Cardiac muscle cell (in vitro differentiated cells and primary cell): ENCODE measurements at places on chromosomes 5 and 9.

GRCh38 chr5:60323596-60323995 is 376.4 kb downstream of the DEPDC1B start:
- no peaks in the 10 kb centered on the region for H3K36me3 ChIP-seq
- no peak overlapping the region for H3K4me3 ChIP-seq
- no peak overlapping the region for H3K27ac ChIP-seq
- H3K4me1 ChIP-seq: no peaks in the 10 kb centered on the region
- H3K27me3 ChIP-seq: no peaks in the 10 kb centered on the region

GRCh38 chr5:127580731-127581130 is 63.3 kb downstream of the PRRC1 start:
- DNase-seq: no peak
- H3K27me3 ChIP-seq: no peaks in the 10 kb centered on the region
- H3K4me1 ChIP-seq: peaks cover 11% of the 10 kb centered on the region
- H3K36me3 ChIP-seq: no peaks in the 10 kb centered on the region
- no peak overlapping the region for H3K4me3 ChIP-seq

DNA sequence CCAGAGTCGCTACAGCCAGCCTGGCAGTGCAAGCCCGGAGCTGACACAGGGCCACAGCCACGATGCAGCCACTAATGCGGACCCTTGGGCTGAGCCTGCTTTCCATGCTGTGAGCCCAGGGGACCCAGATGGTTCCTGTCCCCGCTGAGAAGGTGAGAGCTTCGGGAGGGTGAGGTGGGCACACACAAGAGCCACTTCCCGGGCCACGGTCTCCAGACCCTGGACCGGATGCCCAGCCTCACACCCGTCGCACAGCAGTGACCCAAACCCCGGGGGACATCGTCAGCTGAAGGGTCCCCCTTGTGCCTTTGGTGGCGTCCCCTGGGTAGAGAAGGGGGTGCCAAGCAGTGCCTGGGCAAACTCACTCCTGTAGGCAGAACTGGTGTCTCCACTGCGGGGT is 13.4 kb downstream of the PAEP start:
- no peaks in the 10 kb centered on the region for H3K36me3 ChIP-seq
- DNase-seq: no peak
- H3K27me3 ChIP-seq: no peaks in the 10 kb centered on the region

DNA sequence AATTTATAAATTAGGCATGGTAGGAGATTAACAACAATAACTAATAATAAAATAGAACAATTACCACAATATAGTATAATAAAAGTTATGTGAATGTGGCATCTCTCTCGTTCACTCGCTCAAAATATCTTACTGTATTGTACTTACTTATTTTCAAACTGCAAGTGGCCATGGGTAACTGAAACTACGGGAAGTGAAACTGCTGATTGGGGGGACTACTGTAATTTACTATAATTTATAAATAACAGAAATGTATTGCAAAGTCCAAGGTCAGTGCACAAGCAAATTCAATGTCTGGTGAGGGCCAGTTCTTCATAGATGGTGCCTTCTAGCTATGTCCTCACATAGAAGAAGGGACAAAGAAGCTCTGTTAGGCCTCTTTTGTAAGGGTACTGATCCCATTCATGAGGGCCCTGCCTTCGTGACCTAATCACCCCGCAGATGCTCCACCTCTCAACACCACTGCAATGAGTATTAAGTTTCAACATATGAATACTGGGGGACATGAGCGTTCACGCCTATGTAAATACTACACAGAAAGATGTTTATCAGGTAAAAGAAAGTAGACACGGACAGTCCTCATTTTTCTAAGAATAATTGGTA is 39.0 kb downstream of the KCNIP1 start:
- H3K4me3 ChIP-seq: no peak overlapping the region
- H3K36me3 ChIP-seq: no peaks in the 10 kb centered on the region
- DNase-seq: no peak
- no peaks in the 10 kb centered on the region for H3K4me1 ChIP-seq
- H3K27ac ChIP-seq: no peak overlapping the region

- H3K4me3 ChIP-seq: no peak overlapping the region
- no peak overlapping the region for H3K27ac ChIP-seq
- H3K36me3 ChIP-seq: no peaks in the 10 kb centered on the region
- peaks cover 16% of the 10 kb centered on the region for H3K4me1 ChIP-seq
Measured at GRCh38 chr5:38574009-38574408, 17.6 kb upstream of the LIFR start.

DNA sequence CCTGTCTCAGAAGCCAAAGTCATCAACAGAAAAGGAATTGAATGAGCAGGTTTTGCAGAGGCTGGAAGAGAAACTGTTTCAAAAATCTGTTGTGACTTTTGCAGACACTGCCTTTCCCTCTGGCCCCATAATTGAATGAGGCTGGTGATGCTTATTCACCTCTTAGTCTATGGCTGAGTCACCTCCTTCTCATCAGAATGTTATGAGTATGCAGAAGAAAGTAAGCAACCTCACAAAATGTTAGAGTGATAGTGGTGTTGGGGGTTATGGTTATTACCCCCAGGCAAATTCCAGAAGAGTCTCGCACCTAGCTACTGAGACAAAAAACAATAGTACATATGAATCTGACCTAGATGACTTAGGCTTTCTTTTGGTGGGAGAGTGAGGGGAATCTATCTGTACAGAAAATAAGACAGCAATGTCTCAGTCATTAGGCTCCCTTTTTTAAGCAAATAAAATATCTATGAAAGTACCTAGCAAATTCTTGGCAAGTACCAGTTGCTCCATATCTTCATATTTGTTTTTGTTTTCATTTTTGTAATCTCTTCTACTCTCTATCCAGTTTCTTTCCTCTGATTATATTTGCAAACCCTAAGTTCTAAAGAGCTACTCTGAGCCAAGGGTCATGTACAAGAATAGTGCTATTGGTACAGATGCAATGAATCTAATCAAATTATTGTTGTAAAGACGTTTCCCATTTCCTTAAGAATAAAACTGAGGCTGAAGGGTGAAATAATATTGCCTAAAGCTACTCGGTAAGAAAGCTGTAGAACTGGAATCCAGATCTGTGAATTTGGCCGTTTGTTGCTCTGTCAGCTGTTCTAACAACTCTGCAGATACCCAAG is 498.1 kb upstream of the TNC start:
- peaks cover 11% of the 10 kb centered on the region for H3K4me1 ChIP-seq
- no peak overlapping the region for H3K27ac ChIP-seq

DNA sequence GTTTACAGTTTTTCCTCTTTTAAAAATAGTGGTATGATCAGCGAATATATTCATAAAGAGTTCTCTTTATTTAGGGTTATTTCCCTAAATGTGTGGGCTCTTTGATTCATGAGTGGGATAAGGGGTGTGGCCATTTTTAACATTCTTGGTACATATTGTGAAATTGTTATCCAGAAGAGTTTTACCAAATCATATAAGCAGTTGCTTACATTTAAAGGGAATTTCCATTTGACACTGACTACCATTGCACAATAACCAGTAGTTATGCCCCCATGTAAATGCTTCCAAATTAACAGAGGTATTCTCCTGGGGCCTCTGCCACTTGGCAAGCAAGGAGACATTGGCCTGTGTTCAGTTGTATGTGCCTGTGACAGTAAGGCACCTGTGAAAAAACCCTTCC is 27.2 kb downstream of the SLC25A48 start:
- no peak overlapping the region for H3K4me3 ChIP-seq
- no peaks in the 10 kb centered on the region for H3K36me3 ChIP-seq
- peak; percentile 13 for DNase-seq

GRCh38 chr9:128635266-128636023 is 21.2 kb downstream of the DYNC2I2 start:
- no peak overlapping the region for H3K4me3 ChIP-seq
- peak; percentile 97 for DNase-seq
- H3K27ac ChIP-seq: peak overlapping the region; percentile 99

GRCh38 chr5:93677359-93677891 is 64.0 kb downstream of the POU5F2 start:
- peak; percentile 89 for DNase-seq
- H3K4me3 ChIP-seq: no peak overlapping the region
- H3K4me1 ChIP-seq: peaks cover 53% of the 10 kb centered on the region
- no peaks in the 10 kb centered on the region for H3K36me3 ChIP-seq
- H3K27me3 ChIP-seq: no peaks in the 10 kb centered on the region

DNA sequence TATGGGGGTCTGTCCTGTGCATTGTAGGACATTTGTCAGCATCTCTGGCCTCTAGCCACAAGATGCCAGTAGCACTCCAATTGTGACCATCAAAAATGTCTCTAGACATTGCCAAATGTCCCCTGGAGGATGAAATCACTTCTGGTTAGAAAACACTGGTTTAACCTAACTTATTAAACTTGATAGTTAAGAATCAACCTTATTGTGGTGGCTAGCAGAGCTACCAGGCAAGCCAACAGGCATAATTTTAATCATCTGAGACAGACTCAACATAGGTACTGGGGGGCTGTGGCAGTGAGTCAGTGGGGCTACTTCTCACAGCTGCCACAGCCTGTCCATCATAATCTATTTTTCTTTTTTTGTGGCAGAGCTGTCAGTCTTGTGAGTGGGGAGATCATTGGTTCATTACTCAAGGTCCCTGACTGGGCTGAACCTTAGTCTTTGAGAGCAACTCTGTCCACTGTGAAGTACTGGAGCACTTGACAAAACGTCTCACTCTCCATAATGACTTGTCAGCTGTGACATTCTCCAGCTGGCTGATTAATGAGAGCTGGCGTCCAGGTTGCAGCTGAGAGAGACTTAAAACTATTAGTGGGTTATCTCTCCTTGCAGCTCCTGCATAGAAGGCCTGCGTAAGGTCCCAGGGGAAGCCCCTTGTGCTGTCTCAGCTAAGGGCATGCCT is 107.9 kb downstream of the DCP2 start:
- no peak overlapping the region for H3K4me3 ChIP-seq
- H3K27ac ChIP-seq: peak overlapping the region; percentile 72
- peaks cover 9% of the 10 kb centered on the region for H3K36me3 ChIP-seq
- DNase-seq: no peak
- peaks cover 61% of the 10 kb centered on the region for H3K4me1 ChIP-seq

GRCh38 chr9:129135476-129135875 is 24.3 kb downstream of the PTPA start:
- H3K27ac ChIP-seq: no peak overlapping the region
- no peak for DNase-seq
- H3K36me3 ChIP-seq: peaks cover 1% of the 10 kb centered on the region
- peaks cover 17% of the 10 kb centered on the region for H3K4me1 ChIP-seq

GRCh38 chr9:127237801-127238200 is 26.8 kb upstream of the GARNL3 start:
- no peak for DNase-seq
- no peak overlapping the region for H3K4me3 ChIP-seq
- peaks cover 12% of the 10 kb centered on the region for H3K4me1 ChIP-seq

- peak; percentile 58 for DNase-seq
- no peak overlapping the region for H3K27ac ChIP-seq
- peaks cover 4% of the 10 kb centered on the region for H3K36me3 ChIP-seq
- H3K4me1 ChIP-seq: no peaks in the 10 kb centered on the region
- no peaks in the 10 kb centered on the region for H3K27me3 ChIP-seq
Measured at GRCh38 chr5:14720236-14720923, 55.9 kb downstream of the OTULIN start.

DNA sequence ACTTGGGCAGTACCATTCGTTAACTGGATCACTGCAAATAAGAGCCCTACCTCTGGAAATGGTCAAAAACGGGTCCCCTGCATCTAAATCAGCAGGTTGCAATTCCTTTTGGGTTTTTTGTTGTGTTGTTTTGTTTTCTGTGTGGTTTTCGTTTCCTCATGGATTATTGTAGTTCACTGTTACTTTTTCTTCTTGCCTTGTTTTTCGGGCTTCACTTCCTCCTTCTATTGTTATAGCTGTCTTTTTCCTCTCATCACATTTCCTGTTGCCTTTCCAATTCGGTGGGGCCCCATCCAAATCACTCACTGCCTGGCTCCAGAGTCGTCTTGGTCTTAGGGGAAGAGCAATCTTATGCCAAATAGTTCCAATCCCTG is 8.7 kb upstream of the SSBP2 start:
- H3K27me3 ChIP-seq: no peaks in the 10 kb centered on the region
- no peak overlapping the region for H3K27ac ChIP-seq
- H3K36me3 ChIP-seq: no peaks in the 10 kb centered on the region
- no peak overlapping the region for H3K4me3 ChIP-seq

GRCh38 chr9:15999422-16000339 is 446.8 kb downstream of the CCDC171 start:
- no peaks in the 10 kb centered on the region for H3K27me3 ChIP-seq
- no peaks in the 10 kb centered on the region for H3K4me1 ChIP-seq
- no peaks in the 10 kb centered on the region for H3K36me3 ChIP-seq
- H3K27ac ChIP-seq: no peak overlapping the region
- no peak for DNase-seq

GRCh38 chr5:1746371-1747078 is 53.1 kb downstream of the MRPL36 start:
- H3K27ac ChIP-seq: no peak overlapping the region
- DNase-seq: no peak
- no peaks in the 10 kb centered on the region for H3K27me3 ChIP-seq
- no peaks in the 10 kb centered on the region for H3K36me3 ChIP-seq
- H3K4me3 ChIP-seq: no peak overlapping the region
- no peaks in the 10 kb centered on the region for H3K4me1 ChIP-seq

GRCh38 chr5:124507688-124508087 is 238.8 kb downstream of the ZNF608 start:
- H3K4me3 ChIP-seq: no peak overlapping the region
- H3K4me1 ChIP-seq: peaks cover 13% of the 10 kb centered on the region

GRCh38 chr9:71885467-71885866 is 25.5 kb downstream of the ABHD17B start:
- no peak overlapping the region for H3K27ac ChIP-seq
- H3K4me3 ChIP-seq: no peak overlapping the region
- H3K27me3 ChIP-seq: no peaks in the 10 kb centered on the region
- DNase-seq: no peak
- no peaks in the 10 kb centered on the region for H3K36me3 ChIP-seq

GRCh38 chr9:29798599-29798998 is 2225.3 kb upstream of the C9orf72 start:
- no peaks in the 10 kb centered on the region for H3K4me1 ChIP-seq
- no peak overlapping the region for H3K4me3 ChIP-seq
- no peak for DNase-seq
- H3K27me3 ChIP-seq: no peaks in the 10 kb centered on the region
- no peaks in the 10 kb centered on the region for H3K36me3 ChIP-seq

DNA sequence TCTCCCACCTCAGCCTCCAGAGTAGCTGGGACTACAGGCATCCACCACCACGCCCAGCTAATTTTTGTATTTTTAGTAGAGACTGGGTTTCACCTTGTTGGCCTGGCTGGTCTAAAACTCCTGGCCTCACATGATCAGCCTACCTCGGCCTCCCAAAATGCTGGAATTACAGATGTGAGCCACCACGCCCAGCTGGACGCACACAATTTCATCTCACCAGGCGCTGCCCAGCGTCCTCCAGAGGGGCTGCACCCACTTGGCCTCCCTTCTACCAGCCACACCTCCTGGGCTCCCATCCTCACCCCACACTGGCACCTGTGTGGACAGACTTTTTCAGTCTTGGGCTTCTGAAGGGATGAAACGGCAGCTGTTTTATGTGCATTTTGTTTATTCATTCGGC is 3.8 kb upstream of the EXOC3 start:
- peaks cover 22% of the 10 kb centered on the region for H3K4me1 ChIP-seq
- no peaks in the 10 kb centered on the region for H3K36me3 ChIP-seq
- H3K27ac ChIP-seq: no peak overlapping the region
- H3K4me3 ChIP-seq: no peak overlapping the region
